ENCODE measurements at places on chromosomes 11 and 22. TPM values are rescaled to one million over a fixed set of nuclear protein-coding genes. Genes with fewer than 3 reads are reported as not detected.

CASP5 gene
- not detected for polyA plus RNA-seq

OTOG gene
- 0.30 TPM for polyA plus RNA-seq

XKR3 gene
- polyA plus RNA-seq, result not detected

MMP11 gene
- polyA plus RNA-seq, result 80.6 TPM

CBLIF gene
- not detected for polyA plus RNA-seq

FAM111B gene
- polyA plus RNA-seq, result 11.2 TPM

NAALADL1 gene
- polyA plus RNA-seq, result 28.5 TPM

WNT7B gene
- polyA plus RNA-seq, result 16.6 TPM

LRRC10B gene
- 3.0 TPM for polyA plus RNA-seq

UPK3A gene
- 1.8 TPM for polyA plus RNA-seq

CYP2D6 gene
- polyA plus RNA-seq, result 1.8 TPM

SMTNL1 gene
- 0.21 TPM for polyA plus RNA-seq

CRYBA4 gene
- polyA plus RNA-seq, result not detected

ELF5 gene
- 98.1 TPM for polyA plus RNA-seq

TMA7B gene
- not detected for polyA plus RNA-seq

BAIAP2L2 gene
- 8.4 TPM for polyA plus RNA-seq

MIAT gene
- 0.39 TPM for polyA plus RNA-seq

CARNS1 gene
- 4.4 TPM for polyA plus RNA-seq

TMEM191C gene
- polyA plus RNA-seq, result 1.4 TPM

GAL gene
- polyA plus RNA-seq, result 0.49 TPM

PGM2L1 gene
- polyA plus RNA-seq, result 4.4 TPM

OR51A4 gene
- polyA plus RNA-seq, result not detected

SLN gene
- 0.31 TPM for polyA plus RNA-seq

LMO1 gene
- 0.39 TPM for polyA plus RNA-seq

TRIM34 gene
- polyA plus RNA-seq, result 10.4 TPM

PLCB3 gene
- 17.1 TPM for polyA plus RNA-seq

Measured in left renal pelvis (tissue), 4 donors.